ENCODE measurements at places on chromosomes 3 and 15. TPM values are rescaled to one million over a fixed set of nuclear protein-coding genes. Genes with fewer than 3 reads are reported as not detected.

LSAMP gene
- polyA plus RNA-seq = not detected

- no peak overlapping the region for H3K4me3 ChIP-seq
- DNase-seq = no peak
- peaks cover 4% of the 10 kb centered on the region for H3K36me3 ChIP-seq
- H3K27me3 ChIP-seq = no peaks in the 10 kb centered on the region
- H3K4me1 ChIP-seq = peaks cover 17% of the 10 kb centered on the region
Observed at GRCh38 chr3:42098171-42098570, 7.0 kb downstream of the TRAK1 start.

DNA sequence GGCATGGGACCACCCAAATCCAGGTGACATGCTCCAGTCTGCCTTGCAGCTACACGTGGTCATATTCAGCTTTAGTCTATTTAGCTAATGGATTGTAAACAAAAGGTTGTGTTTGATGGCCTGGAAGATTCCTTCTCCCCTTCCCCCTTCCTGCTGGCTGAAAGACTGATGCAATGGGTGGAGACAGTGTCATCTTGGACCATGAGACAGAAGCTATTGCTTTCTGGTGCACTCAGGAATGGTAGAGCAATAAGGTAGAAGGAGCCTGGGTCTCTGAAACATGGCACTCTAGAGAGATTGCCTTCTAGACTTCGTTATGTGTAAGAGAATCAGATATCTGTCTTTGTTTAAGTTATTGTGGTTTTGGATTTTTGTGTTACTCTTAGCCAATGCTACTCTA is 25.7 kb upstream of the PTX3 start:
- no peak overlapping the region for H3K27ac ChIP-seq
- H3K4me3 ChIP-seq = no peak overlapping the region
- no peak for DNase-seq
- H3K36me3 ChIP-seq = no peaks in the 10 kb centered on the region
- no peaks in the 10 kb centered on the region for H3K27me3 ChIP-seq

CADM2 gene
- polyA plus RNA-seq = 0.64 TPM

DNA sequence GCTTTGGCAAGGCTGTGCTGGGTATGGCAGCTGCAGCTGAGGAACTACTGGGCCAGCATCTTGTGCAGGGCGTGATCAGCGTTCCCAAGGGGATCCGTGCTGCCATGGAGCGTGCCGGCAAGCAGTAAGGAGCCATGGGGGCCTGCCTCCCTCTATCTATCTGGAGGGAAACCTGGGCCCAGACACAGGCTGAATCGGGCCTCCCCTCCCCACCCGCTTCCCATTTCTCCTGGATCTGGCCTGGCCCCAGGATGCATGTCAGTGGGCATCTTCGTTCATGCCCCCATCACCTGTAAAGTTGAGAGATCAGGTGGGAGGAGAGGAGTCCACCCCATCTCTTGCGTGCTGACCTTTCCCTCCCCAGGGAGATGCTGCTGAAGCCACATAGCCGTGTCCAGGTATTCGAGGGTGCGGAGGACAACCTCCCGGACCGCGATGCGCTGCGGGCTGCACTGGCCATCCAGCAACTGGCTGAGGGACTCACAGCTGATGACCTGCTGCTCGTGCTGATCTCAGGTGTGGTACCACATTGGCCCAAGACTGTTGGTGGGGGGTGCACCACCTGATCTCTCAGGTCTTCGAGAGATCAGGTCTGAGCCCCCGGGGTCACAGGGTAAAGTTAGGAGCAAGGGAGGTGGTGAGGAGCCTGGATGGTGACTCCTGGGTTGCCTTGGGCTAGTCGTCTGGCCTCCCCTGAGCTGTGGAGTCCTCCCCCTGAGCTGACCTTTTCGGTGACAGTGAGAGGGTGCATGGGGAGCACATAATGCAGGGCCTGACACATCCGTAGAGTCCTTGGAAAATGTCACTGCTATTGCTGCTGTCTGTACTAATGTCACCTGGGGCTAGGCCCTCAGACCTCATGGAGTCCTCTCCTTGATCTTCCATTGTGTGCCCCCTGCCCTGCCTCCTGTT is 3.2 kb downstream of the GLYCTK start:
- peaks cover 13% of the 10 kb centered on the region for H3K36me3 ChIP-seq
- peaks cover 17% of the 10 kb centered on the region for H3K27me3 ChIP-seq
- no peak for DNase-seq
- H3K27ac ChIP-seq = peak overlapping the region; percentile 82
- peaks cover 23% of the 10 kb centered on the region for H3K4me1 ChIP-seq

GRCh38 chr15:58243070-58243469 is 104.9 kb downstream of the AQP9 start:
- no peak for DNase-seq
- no peak overlapping the region for H3K4me3 ChIP-seq
- no peak overlapping the region for H3K27ac ChIP-seq
- H3K4me1 ChIP-seq = peaks cover 12% of the 10 kb centered on the region
- H3K27me3 ChIP-seq = peaks cover 8% of the 10 kb centered on the region

GRCh38 chr15:90161950-90162361 is 39.2 kb upstream of the SEMA4B start:
- H3K4me1 ChIP-seq = peaks cover 14% of the 10 kb centered on the region
- H3K27me3 ChIP-seq = peaks cover 3% of the 10 kb centered on the region
- no peaks in the 10 kb centered on the region for H3K36me3 ChIP-seq
- no peak overlapping the region for H3K27ac ChIP-seq

GRCh38 chr3:98513736-98514135 is 9.0 kb downstream of the CLDND1 start:
- DNase-seq = no peak
- H3K36me3 ChIP-seq = peaks cover 19% of the 10 kb centered on the region
- no peak overlapping the region for H3K4me3 ChIP-seq
- peaks cover 18% of the 10 kb centered on the region for H3K4me1 ChIP-seq
- peak overlapping the region; percentile 31 for H3K27ac ChIP-seq

DNA sequence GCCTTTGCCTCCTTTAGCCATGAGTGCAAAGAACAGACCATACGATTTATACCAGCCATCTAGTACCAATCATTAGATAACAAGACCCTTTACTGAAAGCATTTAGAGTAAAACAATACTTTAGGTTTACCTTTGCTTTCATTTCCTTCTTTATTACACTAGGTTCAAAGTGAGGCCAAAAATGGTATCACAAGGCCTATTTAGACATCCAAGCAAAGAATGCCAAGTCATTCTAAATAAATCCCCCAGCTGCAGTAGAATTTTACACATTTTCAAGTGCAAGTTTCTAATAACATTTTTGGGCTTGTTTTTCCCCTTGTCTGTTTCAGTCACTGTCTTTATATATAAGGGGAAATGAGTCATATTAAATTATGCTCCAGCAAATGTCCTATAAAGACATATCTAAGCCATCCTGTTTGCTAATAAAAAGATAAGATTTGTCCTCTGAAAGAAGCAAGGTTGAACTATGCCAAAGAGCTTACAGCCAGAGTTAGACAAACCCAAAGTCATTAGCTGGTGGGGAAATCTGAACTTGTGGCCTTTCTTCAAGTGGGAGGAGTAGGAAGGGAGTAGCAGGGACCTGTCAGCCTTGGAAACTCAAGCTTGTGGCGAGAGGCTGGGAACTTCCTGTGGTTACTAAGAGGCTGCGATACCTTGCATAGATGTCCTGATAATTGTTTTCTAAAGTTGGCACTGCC is 232.7 kb downstream of the MECOM start:
- peak overlapping the region; percentile 6 for H3K4me3 ChIP-seq
- H3K27me3 ChIP-seq = no peaks in the 10 kb centered on the region
- peaks cover 10% of the 10 kb centered on the region for H3K4me1 ChIP-seq

PRSS50 gene
- not detected for polyA plus RNA-seq

- peaks cover 23% of the 10 kb centered on the region for H3K4me1 ChIP-seq
- no peaks in the 10 kb centered on the region for H3K36me3 ChIP-seq
- no peak overlapping the region for H3K27ac ChIP-seq
- H3K27me3 ChIP-seq = peaks cover 21% of the 10 kb centered on the region
- no peak overlapping the region for H3K4me3 ChIP-seq
- no peak for DNase-seq
Observed at GRCh38 chr15:50180091-50180490, 1.9 kb upstream of the SLC27A2 start.

DNA sequence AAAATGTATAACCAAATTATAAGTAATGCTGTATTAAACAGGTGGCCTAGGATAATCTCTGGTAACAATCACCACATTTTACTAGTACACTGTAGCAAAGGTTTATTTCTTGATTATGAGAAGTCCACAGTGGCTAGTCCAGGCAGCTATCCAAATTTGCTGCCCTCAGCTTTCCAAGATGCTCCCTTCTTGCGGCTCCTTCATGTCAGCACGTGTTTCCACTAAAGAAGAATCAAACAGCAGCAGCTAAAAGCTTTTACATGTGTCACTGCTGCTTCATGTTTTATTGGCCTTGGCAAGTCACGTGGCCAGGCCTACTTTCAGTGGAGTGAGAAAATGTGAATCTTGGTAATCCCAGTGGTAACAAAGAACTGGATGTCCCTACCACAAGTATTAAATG is 5.6 kb upstream of the RBMS3 start:
- H3K4me1 ChIP-seq = peaks cover under 1% of the 10 kb centered on the region
- no peaks in the 10 kb centered on the region for H3K36me3 ChIP-seq
- H3K27ac ChIP-seq = no peak overlapping the region
- no peak for DNase-seq

- H3K36me3 ChIP-seq = peaks cover 14% of the 10 kb centered on the region
- H3K27ac ChIP-seq = no peak overlapping the region
- no peak overlapping the region for H3K4me3 ChIP-seq
- H3K27me3 ChIP-seq = no peaks in the 10 kb centered on the region
Observed at GRCh38 chr15:80898040-80898439, 91.6 kb downstream of the MESD start.

DNA sequence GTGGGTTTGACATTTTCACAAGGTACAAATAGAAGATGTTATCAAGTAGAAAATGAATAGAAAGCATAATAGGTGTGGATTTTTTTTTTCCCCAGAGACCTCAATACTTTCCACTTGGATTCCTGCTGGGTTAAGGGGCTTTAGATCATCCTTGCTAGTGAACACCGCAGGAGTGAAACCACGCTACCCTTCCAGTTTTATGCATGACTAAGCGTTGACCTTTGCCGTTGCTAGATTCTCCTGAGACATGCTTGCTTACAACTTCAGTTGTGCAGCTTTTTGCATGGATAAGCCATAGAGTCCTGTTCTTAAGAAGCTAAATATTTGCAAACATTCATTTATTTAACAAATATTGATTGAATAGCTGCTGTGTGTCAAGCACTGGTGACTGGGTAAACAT is 299.7 kb upstream of the LMCD1 start:
- no peaks in the 10 kb centered on the region for H3K36me3 ChIP-seq
- no peak for DNase-seq
- no peaks in the 10 kb centered on the region for H3K27me3 ChIP-seq
- H3K4me1 ChIP-seq = no peaks in the 10 kb centered on the region

ROPN1 gene
- polyA plus RNA-seq = not detected

DNA sequence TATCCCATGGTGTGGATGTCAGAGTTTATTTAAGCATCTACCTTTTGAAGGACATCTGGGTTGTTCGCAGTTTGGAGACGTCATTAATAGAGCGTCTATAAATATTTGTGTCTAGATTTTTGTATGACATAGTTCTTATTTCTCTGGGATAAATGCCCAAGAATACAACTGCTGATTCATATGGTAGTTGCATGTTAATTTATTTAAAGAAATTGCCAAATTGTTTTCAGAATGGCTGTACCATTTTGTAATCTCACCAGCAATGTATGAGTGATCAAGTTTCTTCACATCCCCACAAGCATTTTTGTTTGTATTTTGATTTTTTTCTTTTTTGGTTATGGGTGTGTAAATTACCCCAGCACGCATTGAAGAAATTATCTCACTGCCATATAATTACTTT is 656.9 kb downstream of the NTRK3 start:
- no peaks in the 10 kb centered on the region for H3K36me3 ChIP-seq
- H3K4me1 ChIP-seq = peaks cover 20% of the 10 kb centered on the region
- no peak overlapping the region for H3K27ac ChIP-seq
- no peak overlapping the region for H3K4me3 ChIP-seq
- H3K27me3 ChIP-seq = peaks cover 2% of the 10 kb centered on the region

- H3K27me3 ChIP-seq = peaks cover 6% of the 10 kb centered on the region
- no peaks in the 10 kb centered on the region for H3K4me1 ChIP-seq
- H3K36me3 ChIP-seq = no peaks in the 10 kb centered on the region
Observed at GRCh38 chr15:52710050-52710707, 31.0 kb upstream of the ATOSA start.

NEK10 gene
- polyA plus RNA-seq = 0.57 TPM

- no peak overlapping the region for H3K27ac ChIP-seq
- H3K4me3 ChIP-seq = no peak overlapping the region
- no peak for DNase-seq
- H3K4me1 ChIP-seq = no peaks in the 10 kb centered on the region
- H3K36me3 ChIP-seq = no peaks in the 10 kb centered on the region
- H3K27me3 ChIP-seq = peaks cover 3% of the 10 kb centered on the region
Observed at GRCh38 chr3:69842789-69843188, 103.5 kb downstream of the MITF start.

DNA sequence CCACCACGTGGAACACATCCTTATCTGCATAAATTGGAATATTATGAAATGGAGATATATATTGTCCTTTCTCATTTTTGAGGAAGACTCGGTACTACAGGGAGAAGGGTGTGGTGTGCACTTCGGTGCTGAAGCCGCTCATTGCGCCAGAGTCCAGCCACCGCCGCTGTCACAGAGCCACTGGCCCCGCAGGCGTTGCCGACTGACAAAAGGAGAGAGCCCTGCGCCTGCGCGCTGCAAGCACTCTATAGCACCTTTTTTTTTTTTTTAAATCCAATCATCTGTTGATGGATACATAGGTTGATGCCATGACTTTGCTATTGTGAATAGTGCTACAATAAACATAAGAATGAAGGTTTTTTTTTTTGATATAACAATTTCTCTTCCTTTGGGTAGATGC is 130.0 kb upstream of the TBC1D5 start:
- H3K4me1 ChIP-seq = no peaks in the 10 kb centered on the region
- H3K27ac ChIP-seq = no peak overlapping the region
- no peak overlapping the region for H3K4me3 ChIP-seq

DNA sequence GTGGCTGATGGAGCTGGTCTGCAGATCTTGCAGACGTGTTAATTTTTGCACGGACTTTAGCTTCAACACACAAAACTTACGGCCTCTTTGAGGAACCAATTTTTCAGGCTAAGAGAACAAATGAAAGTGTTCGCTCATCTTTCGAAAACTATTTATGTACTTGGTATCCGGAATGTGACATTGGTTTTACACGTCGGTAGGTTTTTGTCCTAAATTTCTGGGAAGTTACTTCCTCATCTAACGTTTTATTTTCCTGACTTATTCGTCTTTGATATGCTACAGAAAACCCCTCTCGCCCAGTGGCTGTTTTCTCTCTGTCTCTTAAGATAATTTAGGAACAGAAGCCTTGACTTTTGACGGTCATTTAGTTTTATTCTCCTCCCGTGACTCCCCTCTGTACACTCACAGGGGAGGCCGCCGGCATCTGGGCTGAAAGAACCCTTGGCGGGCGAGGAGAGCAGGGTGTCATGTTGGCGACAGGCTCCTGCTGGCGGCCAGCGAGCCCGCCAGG is 834 bp upstream of the GREM1 start:
- H3K27ac ChIP-seq = no peak overlapping the region
- H3K4me1 ChIP-seq = peaks cover 13% of the 10 kb centered on the region
- no peaks in the 10 kb centered on the region for H3K36me3 ChIP-seq

GRCh38 chr15:78105476-78106241 is 13.3 kb downstream of the SH2D7 start:
- peaks cover 5% of the 10 kb centered on the region for H3K27me3 ChIP-seq
- peak overlapping the region; percentile 79 for H3K4me3 ChIP-seq
- peak; percentile 58 for DNase-seq
- peaks cover 57% of the 10 kb centered on the region for H3K4me1 ChIP-seq
- H3K36me3 ChIP-seq = no peaks in the 10 kb centered on the region
- H3K27ac ChIP-seq = peak overlapping the region; percentile 1

- H3K27me3 ChIP-seq = no peaks in the 10 kb centered on the region
- no peak for DNase-seq
Observed at GRCh38 chr15:79962178-79962577, 8.8 kb downstream of the BCL2A1 start.

ASB14 gene
- not detected for polyA plus RNA-seq

GRCh38 chr3:182692695-182693094 is 100.6 kb upstream of the ATP11B start:
- DNase-seq = no peak
- peaks cover 5% of the 10 kb centered on the region for H3K27me3 ChIP-seq
- H3K4me1 ChIP-seq = no peaks in the 10 kb centered on the region
- no peaks in the 10 kb centered on the region for H3K36me3 ChIP-seq
